Dermis microvascular lymphatic vessel endothelial cell (primary cell): ENCODE measurements at places on chromosomes 6 and 20. TPM values are rescaled to one million over a fixed set of nuclear protein-coding genes. Genes with fewer than 3 reads are reported as not detected.

Gene NCOA6
- total RNA-seq = 3.3 and 5.3 TPM in 2 replicates

Gene PRSS16
- not detected in 2 replicates for total RNA-seq

Gene CST5
- not detected in 2 replicates for total RNA-seq

Gene SCGN
- total RNA-seq = under 0.01 TPM in 1 of 2 replicates, not detected in the other

Gene RHAG
- not detected in 2 replicates for total RNA-seq

Gene ASXL1
- 27.3 and 48.4 TPM in 2 replicates for total RNA-seq

Gene ZBTB24
- 4.1 and 4.4 TPM in 2 replicates for total RNA-seq

Gene SDCBP2
- total RNA-seq = 4.0 and 4.3 TPM in 2 replicates

Gene PRR18
- not detected in 2 replicates for total RNA-seq
